Placental epithelial cell (primary cell): ENCODE measurements at places on chromosomes 5 and 9. TPM values are rescaled to one million over a fixed set of nuclear protein-coding genes. Genes with fewer than 3 reads are reported as not detected.

The GDNF gene
- under 0.01 and 1.2 TPM in 2 replicates for total RNA-seq

The BAAT gene
- total RNA-seq: not detected in 2 replicates

The NEUROG1 gene
- total RNA-seq: not detected in 2 replicates

The GLE1 gene
- 16.1 and 30.6 TPM in 2 replicates for total RNA-seq

The BARX1 gene
- 0.39 TPM in 1 of 2 replicates, not detected in the other for total RNA-seq

The F2RL2 gene
- total RNA-seq: under 0.01 TPM in 1 of 2 replicates, not detected in the other

The IL4 gene
- not detected in 2 replicates for total RNA-seq

The ANGPTL2 gene
- total RNA-seq: under 0.01 and 1.2 TPM in 2 replicates

The LHX3 gene
- total RNA-seq: not detected in 2 replicates
